Stimulated activated CD8-positive, alpha-beta memory T cell treated with anti-CD3 and anti-CD28 coated beads, Interleukin-2, amount 100 ng/mL, for 1 hour (primary cell): ENCODE measurements at places on chromosomes 1 and 21.

- no peak for DNase-seq
These were observed at the start of gene TEKT2 for GRCh38 chr1:36083635-36084496. Gene TEKT2 (plus strand): TSS chr1:36084094. CDS start chr1:36084922, 828 bp downstream.

DNA sequence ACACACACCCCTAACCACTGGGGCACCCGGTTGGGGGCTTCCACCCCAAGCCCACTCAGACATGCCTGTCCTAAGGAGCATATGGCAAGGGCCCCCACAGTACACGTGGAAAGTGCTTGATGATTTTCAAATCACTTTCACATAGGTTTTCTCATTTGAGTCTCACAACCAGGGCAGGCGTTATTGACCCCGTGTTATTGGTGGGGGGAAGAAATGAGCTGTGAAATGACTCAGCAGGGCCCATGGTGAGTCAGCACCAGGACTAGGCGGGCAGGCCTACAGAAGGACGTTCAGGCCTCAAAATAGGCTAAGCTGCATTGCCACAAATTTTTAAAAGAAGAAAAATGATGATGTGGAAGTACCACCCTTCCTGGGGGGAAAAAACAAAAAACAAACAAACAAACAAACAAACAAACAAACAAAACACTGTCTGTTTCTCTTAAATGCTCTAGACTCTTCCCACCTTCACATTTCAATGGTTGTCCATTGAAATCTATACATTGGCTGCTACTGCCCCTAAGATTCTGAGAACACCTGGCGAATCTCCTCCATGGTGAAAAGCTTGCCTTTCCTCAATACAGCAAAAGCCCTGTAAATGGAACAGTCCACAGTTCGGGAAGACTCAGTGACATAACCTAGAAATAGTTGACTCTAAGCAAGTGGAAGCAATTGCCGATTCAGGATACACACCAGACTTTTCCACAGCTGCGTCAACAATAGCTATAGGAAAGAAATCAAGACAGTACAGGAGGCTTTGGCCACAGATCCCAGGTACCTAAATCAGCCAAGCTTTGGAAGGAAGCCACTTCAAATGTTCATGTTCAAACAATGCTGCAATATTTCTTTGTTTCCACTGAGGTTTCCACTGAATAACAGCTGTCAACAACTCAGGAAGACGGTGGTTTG, 234.7 kb downstream of the TOMM20 start:
- DNase-seq, result no peak

DNA sequence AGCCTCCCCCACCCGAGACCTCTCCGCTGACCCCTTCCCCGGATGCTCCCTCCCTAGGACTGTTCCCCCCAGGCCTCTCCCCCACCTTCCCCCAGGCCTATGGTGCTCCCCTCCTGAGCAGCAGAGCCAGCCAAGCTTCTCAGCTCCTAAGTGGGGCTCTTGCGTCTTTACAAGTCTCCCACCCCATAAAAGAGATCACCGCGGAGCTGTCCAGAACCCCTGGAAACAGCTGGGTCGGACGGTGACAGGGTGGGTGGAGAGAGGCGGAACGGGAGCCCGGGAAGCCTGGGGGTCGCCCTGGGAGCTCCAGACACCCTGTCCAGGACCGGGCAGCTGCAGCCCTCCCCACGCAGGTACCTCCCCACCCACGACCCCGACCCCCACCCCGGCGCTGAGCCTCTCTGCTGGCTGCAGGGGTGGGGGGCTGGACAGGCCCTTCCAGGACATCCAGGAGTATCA, 61.2 kb downstream of the WNT9A start:
- DNase-seq, result no peak

- no peak for DNase-seq
These were observed 21.3 kb downstream of the KRTAP10-1 start for GRCh38 chr21:44518686-44519085.

DNA sequence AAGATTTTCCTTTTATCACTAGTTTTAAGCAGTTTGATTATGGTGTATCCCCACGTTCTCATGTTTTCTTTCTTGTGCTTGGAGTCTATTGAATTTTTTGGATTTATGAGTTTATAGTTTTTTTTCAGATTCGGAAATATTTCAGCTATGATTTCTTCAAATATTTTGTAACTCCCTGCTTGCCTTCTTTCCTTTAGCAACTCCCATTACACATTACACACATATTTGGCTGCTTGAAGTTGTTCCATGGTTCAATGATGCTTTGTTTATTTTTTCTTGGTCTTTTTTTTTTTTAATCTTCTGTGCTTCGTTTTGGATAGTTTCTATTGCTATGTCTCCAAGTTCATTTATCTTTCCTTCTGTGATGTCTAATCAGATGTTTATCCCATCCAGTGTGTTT, 48.5 kb upstream of the WARS2 start:
- no peak for DNase-seq

DNA sequence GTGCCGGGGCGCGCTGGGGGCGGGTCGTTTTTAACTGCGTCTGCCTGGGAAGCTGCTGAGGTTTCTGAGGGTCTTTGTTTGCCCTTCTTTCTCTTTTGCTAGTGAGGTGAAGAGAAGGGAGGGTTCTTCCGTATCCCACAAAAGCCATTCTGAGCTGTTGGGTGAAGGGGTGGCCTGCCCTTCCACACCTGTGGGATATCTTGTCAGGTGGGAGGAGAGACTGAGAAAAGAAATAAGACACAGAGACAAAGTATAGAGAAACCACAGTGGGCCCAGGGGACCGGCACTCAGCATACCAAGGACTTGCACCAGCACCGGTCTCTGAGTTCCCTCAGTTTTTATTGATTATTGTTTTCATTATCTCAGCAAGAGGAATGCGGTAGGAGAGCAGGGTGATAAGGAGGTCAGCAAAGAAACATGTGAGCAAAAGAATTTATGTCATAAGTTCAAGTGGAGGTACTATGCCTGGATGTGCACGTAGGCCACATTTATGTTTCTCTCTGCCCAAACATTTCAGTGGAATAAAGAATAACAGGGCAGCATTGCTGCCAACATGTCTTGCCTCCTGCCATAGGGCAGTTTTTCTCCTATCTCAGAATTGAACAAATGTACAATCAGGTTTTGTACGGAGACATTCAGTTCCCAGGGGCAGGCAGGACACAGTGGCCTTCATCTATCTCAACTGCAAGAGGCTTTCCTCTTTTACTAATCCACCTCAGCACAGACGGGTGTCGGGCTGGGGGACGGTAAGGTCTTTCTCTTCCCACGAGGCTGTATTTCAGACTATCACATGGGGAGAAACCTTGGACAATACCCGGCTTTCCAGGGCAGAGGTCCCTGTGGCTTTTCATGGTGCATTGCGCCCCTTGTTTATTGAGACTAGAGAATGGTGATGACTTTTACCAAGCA, 972 bp downstream of the PGBD2 start:
- no peak for DNase-seq

GRCh38 chr1:16617778-16618580, 4.6 kb upstream of the NBPF1 start:
- DNase-seq, result no peak

GRCh38 chr1:216045400-216045799, 377.8 kb downstream of the USH2A start:
- no peak for DNase-seq

- DNase-seq, result no peak
These were observed 581.3 kb upstream of the BEND5 start for GRCh38 chr1:49358036-49358435.

DNA sequence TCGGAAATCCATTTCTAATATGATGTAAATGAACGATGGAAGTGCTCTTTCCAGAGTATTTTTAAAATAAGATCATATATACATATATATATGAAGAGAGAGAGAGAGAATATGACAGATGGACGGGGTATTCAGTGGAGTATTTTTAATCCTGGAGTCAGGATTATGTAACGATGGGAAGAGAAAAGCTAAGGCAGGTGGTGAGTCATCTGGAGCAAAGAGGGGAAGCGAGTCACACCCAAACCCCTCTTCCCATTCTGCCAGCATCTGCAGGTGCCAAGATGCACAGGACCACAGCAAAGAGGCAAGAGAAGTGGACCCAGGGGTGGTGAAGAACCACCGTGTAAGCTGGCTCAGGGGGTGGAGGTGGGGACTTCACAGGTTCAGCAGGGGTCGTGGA, 102.7 kb upstream of the GRIK3 start:
- no peak for DNase-seq

GRCh38 chr1:12271033-12271432, 41.2 kb downstream of the VPS13D start:
- DNase-seq, result no peak

DNA sequence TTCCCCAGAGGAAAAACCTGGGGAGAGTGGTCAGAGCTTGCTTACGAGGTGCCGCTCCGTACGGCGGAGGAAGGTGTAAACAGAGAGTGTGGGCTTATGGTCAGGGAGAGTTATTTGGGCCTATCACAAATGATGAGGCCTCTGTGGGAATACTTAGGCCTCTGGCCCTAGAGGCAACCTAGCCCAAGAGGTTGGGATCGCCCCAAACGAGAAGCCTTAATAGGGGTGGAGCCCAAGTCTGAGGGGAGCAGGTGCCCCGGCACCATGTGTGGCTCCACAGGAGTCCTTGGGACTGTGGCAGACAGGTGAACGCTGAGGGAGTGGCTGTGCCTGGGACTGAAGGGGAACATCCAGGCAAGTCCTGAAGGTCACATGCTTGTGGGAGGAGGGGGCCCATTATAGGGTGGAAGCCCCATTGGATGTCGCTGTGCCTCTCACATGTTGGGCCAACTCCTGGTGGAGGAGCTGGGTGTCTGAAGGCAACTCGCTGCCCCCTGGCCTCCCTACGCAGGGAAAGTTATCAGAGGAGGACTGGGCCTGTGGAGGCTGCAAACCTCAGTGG, 135.1 kb downstream of the ZSCAN20 start:
- no peak for DNase-seq

DNA sequence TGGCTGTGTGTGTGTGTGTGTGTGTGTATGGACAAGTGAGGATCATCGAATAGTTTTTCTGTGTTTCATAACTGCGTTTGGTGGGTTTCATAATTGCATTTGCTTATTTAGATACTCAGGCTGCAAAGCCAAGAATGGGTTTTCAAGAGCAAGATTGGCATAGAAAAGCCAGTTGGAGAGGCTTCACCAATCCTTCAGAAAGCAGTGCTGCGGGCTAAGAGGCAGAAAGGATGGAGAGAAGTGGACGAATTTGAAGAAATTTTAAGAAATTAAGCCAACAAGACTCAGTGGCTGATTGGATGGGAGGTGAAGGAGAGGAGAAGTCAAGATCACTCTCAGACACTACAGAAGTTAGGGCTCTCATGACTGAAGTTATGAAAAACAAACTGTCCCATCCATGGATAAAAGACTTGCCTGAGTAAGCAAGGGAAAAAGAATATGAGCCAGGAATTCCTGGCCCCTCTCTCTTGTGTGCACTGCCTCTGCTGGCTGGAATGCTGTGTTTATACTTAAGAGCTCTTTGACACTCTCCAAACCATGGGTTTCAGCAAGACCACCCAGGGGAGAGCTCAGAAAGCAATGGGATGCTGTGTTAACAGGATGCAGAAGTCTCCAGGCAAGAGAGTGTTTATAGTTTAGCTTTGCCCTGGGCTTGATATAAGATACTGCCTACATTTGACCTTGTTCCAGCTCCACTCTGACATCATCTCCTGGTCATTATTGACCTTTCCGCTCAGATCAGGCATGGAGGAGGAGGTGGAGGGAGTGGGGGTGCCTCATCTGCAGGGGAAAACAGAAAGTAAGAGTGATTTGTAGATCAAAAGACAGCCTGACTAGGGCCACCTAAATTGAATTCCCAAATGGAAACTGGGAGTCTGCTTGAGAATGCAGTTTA, 232.0 kb upstream of the PLXNA2 start:
- no peak for DNase-seq

- DNase-seq, result no peak
These were observed 56.4 kb downstream of the SLC45A1 start for GRCh38 chr1:8374356-8374755.

- peak; percentile 46 for DNase-seq
These were observed 11.3 kb upstream of the BMP8B start for GRCh38 chr1:39799770-39800470.

GRCh38 chr21:29416268-29416667, 117.5 kb downstream of the BACH1 start:
- DNase-seq, result no peak

DNA sequence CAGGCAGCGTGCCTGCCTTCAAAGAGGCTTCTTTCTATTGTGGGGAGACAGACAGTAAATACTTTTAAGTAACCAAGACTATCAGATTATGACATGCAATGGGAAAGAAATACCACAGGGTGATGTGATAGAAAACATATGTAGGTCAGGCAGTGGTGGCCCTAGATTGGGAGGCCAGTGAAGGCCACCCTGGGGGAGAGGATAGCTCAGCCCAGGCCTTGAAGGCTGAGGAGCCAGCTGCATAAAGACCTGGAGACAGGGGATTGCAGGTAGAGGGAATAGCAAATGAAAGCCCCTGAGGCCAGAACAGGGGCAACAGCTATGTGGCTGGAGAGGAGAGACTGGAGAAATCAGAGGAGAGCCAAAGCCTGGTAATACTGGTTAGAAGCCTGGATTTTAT, 4.0 kb downstream of the SOX13 start:
- DNase-seq, result no peak

DNA sequence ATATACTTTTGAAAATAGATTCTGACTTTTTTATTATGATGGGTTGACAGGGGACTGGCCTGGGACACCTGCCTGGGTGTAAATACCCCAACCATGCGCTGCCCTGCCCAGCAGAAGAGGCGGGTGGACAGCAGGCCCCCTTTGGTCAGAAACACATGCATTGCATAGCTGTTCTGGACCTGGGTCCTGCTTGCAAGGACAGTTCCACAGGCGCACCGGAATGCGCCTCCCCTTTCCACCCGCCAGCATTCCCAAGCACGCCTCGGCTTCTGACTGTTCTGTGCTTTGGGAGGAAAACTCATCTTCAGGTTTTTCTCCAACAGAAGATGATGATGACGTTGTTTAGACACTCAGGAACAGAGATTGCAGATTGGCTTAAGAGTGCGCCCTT, 428 bp upstream of the ZNF678 start:
- DNase-seq, result no peak

DNA sequence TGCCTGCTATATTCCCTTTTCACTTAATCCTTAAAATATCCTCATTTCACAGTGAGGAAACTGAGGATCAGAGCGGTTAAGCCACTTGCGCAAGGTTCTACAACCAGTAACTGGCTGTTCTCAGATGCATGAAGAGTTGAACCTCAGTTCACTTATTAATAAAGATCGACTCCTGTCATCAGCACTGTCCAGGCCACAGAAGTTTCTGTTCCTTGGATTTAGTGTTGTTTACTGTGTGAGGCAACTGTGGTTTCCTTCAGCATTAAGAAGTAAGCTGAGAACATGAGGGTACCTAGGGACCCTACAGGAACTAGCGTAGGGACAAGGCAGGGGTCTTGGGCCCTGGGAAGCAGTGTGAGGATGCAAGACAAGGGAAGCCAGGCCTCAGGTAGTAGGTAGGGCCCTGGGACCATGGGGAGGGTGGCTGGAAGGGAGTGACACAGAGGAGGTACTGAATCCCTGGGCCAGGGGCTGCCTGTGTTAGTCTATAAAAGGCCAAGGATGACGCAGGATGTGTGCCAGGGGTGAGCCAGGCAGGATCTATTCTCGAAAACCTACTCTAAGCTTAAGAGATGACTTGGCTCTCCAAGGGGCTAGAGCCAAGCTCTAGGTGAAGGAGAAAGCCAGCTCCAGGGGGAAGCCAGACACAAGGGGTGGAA, 181.2 kb upstream of the CSF3R start:
- DNase-seq, result no peak

- peak; percentile 68 for DNase-seq
These were observed 1.8 kb downstream of the COL9A2 start for GRCh38 chr1:40315239-40315794.

- DNase-seq, result no peak
These were observed 56.7 kb downstream of the LRIG2 start for GRCh38 chr1:113129529-113130185.

- DNase-seq, result no peak
These were observed 6.6 kb downstream of the GBP7 start for GRCh38 chr1:89169166-89169565.
